ENCODE measurements at places on chromosomes 2 and 18.

GRCh38 chr2:236553522-236553921 lies 16.1 kb upstream of the ACKR3 start:
- DNase-seq: no peak

GRCh38 chr2:36698993-36699392 lies 2.5 kb downstream of the VIT start:
- no peak for DNase-seq

DNA sequence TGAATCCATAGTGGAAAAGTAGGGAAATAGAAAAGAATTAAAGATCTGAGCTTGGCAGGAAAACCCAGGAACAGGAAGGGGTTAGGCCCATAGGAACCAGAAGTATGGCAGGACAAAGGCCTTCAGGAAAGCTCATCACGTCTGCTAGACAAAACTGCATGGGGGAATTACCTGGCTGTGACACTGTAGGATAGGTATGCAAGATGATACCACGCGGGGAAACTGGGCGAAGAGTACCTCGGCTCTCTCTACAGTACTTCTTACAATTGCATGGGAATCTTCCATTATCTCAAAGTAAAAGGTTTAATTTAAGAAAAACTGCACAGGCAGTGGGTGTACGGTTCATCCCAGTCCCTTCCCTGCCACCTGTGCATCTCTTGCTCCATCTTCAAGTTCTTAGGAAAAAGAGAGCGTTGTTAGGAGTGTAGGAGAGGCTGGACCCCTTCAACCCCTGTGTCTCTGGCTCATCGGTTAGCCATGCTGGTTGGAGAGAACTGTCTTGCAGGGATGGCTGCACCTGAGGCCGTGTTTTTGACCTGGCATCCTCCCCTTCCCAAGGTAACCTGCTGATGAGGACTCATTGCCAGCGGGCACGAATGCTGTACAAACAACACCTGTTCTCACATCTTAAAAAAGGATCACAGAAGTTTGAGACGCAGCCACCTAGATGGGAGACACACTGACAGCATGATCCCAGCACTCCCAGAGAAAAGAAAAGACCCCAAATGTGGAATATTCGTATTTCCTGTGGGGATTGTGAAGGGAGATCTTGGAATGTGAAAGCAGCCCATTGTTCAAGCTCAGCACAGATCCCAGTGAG lies 120.5 kb upstream of the COPS8 start:
- DNase-seq: no peak

GRCh38 chr2:109410039-109410815 lies 203.5 kb downstream of the SEPTIN10 start:
- peak; percentile 2 for DNase-seq

GRCh38 chr2:100906131-100906530 lies 86.2 kb downstream of the NPAS2 start:
- DNase-seq: no peak

- peak; percentile 31 for DNase-seq
Observed at GRCh38 chr2:242075696-242076095, 206.2 kb downstream of the RTP5 start.

- no peak for DNase-seq
Observed at GRCh38 chr2:203867561-203868200, at the start of gene CTLA4. TSS of gene CTLA4 (plus strand) at chr2:203867771. CDS start at chr2:203867943, 172 bp downstream.

GRCh38 chr2:76998704-76999103 lies 523.5 kb downstream of the LRRTM4 start:
- peak; percentile 30 for DNase-seq

Data from Caki2 (cell line).